ENCODE measurements at places on chromosomes 2 and 18.

- no peak for DNase-seq
Observed at GRCh38 chr2:9266711-9267110, 60.1 kb downstream of the ASAP2 start.

DNA sequence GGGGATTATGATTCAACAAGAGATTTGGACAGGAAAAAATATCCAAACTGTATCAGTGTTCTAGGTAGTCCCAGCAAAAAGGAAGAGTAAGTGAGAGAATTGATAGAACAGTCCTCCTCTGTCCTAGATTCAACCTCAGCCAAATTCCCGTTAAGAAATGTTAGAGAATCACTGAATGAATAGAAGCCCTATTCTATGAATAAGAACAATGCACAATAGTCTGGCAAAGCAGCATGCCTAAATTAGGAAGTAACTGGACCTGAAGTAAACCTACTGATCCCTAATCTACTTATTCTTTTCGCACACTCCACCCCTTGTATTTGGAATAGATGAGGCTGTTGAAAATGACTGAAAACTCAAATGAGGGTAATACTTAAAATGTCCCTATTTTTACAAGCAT is 1665.5 kb downstream of the LRP1B start:
- DNase-seq: no peak

DNA sequence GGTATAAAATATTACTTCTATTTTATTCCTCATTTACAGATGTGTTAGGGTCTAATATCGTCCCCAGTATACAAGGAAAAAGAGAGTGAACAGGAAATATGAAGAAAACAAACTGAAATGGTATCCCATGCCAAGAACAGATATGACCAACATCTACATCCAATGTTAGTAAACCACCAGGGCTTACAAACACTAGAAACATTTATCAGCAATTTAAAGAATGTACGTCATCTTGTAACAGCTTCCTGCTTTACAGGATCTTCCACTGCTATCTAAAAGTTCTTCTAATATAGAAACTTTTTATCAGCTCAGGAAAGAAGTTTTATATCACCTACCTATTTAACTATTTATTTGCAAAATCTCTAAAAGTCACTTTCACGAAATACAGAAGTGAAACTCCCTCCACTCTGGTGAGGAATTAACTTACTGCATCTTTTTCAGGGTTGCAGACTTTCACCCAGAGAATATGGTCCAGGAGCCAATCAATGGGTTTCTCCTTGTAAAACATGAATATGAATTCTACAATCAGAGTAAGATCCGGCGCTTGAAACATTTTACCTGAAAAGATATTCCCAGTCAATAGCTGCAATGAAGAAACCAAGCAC is 35.2 kb downstream of the UNC50 start:
- DNase-seq: no peak

DNA sequence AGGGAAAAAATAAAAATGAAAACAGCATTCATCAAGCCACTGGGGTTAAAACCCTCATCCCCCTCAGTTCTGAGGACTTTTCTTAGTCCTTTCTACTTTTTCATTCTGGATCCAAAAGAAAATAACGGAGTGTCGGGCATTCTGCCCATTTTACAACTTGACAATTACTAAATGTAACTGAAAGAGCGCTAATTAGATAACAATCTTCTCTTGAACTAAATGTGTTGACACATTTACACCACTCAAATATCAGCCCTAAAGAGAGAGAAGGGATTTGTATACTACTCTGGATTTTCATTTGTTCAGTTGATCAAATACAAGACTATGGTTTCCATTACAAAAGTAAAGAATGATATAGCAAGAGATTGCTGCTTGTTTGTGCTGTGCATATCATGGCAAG is 27.5 kb downstream of the ABCA12 start:
- DNase-seq: no peak

GRCh38 chr2:241465543-241465942 is 42.8 kb downstream of the STK25 start:
- DNase-seq: peak; percentile 13

GRCh38 chr2:172091761-172092566 is 6.7 kb downstream of the DLX1 start:
- DNase-seq: peak; percentile 95

All from NCI-H1436 treated with DMSO at 0.1 percent for 48 hours (cell line).